ENCODE measurements at places on chromosomes 2 and 18.

GRCh38 chr18:57430079-57431001 is 4.8 kb upstream of the ONECUT2 start:
- DNase-seq = no peak

- DNase-seq = peak; percentile 2
These were observed 34.8 kb downstream of the LBH start for GRCh38 chr2:30266051-30266621.

- DNase-seq = no peak
These were observed 54.7 kb upstream of the KIDINS220 start for GRCh38 chr2:8892111-8892510.

DNA sequence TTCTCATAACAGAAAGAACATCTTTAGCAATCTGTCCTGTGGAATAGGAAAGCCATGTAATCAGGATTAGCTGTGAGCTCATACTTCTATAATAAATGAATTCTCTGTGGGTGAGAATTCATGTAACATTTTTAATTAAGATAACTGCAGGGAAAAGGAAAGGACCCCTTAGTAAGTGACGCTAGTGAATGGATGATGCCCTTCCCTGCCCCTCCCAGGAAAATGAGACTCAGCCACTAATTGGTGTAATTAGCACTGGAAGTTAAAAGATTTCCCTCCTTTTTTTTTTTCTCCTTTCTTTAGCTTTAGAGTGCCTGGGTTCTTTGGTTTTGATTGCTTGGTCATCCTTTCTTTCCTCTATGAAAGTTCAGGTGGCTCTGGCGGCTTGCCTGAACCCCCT is 90.3 kb downstream of the VWA3B start:
- DNase-seq = no peak

DNA sequence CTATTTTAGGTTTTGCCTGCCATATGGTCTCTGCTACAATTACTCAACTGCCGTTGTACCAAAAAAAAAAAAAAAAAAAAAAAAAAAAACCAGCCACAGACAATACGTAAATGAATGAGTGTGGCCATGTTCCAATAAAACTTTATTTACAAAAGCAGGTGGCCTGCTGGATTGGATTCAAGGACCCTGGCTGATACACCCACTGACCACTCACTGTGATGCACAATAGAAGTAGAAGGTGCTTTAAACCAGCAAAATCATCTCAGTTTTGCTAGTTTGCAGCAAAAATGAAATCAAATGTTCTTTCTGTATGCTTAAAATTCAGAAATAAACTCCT is 137.4 kb downstream of the AKAIN1 start:
- DNase-seq = no peak

DNA sequence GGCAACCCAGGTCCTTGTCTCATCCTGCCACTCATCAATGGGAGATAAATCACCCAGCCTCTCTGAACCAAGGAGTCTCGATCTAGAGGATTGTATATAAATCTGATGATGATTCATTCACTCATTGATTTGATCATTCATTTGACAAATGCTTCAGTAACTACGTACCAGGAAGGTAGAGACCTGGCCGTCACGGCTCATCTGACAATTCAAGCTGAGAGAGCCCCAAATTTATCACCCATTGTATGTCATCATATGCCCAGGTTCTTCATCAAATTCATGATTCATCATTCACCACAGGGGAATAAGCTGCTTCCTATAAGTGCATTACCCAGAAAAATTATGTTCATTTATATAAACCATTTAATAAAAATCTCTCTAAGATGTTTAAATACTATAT is 116.9 kb downstream of the FAM161A start:
- DNase-seq = no peak

GRCh38 chr2:238006510-238006909 is 39.7 kb downstream of the UBE2F start:
- no peak for DNase-seq

DNA sequence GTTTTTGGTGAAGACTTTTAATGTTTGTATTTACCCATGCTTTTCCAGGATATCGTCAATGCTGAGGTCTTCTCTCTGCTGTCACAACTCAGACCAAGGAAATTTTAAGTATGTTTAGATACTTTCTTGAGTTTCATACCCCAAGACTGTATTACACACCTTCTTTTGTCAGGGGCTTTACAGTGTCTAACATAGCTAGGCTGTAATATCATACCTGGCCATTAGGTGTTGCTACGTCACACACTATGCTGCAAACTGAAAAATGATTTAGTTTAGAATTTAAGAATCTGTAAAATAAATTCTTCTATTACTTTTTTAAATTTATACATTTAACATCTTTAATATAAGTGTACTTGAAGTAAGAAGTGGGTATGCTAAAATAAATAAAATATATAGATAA is 358.4 kb upstream of the NRP2 start:
- no peak for DNase-seq

DNA sequence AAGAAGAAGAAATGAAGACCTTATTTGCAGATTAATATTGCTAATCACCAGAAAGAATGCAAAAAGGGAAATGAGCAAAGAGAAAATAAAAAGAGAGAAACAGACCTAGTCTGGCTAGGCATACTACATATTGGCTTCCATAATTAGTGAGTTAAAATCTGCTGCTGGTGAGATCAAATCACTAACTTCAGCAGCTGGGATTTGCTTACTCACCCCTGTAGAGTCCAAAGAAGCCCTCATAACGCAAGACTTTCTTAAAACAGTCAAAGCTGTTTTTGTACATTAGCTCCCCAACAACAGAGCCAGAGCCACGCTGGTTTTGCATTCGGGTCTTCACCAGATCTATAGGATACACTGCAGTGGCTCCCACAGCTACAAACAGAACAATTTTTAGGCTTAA is 80.9 kb downstream of the SLC25A12 start:
- no peak for DNase-seq

DNA sequence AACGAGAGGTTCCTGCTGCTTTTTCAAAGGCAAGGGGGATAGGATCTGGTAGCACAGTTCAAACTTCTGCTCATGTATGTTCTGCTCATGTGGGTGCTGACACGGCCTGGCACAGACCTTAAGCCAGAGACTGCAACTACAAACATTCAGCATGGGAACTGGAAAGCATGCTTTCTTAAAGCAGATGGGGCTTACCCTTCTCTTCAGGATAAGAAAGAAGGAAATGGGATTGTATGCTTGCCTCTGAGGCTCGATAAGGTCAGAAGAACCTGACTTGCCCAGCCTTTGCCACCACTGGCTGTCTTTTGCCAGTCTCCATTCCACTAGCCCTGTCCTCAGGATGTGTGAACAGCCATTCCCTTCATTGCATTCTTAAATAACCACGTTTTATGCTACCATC is 10.7 kb downstream of the DOCK10 start:
- DNase-seq = no peak

GRCh38 chr2:9780368-9781130 is 62.7 kb upstream of the TAF1B start:
- DNase-seq = no peak

DNA sequence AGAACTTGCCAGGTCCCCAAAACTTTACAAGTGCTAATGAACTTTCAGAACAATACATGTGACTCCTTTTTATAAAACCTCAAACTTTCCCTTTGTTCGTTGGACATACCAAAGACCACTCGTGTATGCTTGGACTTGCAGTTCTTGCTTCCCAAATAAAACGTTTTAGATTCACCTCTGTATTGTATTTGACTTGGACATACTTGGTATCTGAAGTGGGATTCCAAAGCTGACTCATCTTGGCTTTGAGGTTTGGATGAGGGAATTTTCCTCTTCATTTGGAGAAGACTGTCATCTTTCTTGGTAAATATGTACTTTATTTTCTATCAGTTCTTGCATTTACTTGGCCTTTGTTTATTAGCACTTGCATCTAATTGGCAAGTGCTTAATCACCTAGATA is 8.0 kb upstream of the CYB5A start:
- DNase-seq = no peak

- DNase-seq = no peak
These were observed 1009.9 kb upstream of the CNTNAP5 start for GRCh38 chr2:123015186-123015585.

DNA sequence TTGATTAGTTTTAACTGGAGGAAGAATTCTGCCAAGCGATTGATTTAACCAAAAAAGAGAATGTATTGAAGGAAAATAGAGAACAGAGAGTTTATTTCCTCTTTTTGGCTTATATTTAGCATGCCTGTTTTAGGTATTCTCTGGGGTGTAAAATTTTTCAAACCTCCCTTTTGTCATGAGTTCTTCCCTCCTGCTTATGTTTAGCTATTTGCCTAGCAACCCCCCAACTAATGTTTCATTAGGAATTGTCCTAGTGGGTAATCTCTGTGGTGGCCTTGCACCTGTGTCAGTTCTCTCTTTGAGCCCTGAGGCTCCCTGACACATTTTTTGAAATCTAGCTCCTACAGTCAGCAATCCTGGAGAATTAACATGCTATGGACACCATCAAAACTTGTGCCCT is 12.5 kb upstream of the REG1B start:
- no peak for DNase-seq

GRCh38 chr2:38925982-38926381 is 36.3 kb downstream of the ARHGEF33 start:
- DNase-seq = no peak

- no peak for DNase-seq
These were observed 154.2 kb upstream of the ID2 start for GRCh38 chr2:8527676-8528075.

- DNase-seq = no peak
These were observed 21.1 kb upstream of the MALT1 start for GRCh38 chr18:58649966-58650816.

- DNase-seq = no peak
These were observed 547.0 kb downstream of the NUP35 start for GRCh38 chr2:183671233-183671632.

All from brain microvascular endothelial cell (primary cell).